ENCODE measurements at places on chromosomes 13 and 19.
A peak's percentile ranks its signal among the peaks of the same experiment; 100 is the strongest.

GRCh38 chr19:29717051-29717450, 2.0 kb upstream of the C19orf12 start:
- no peak overlapping the region for H3K4me3 ChIP-seq
- H3K27ac ChIP-seq = no peak overlapping the region
- no peaks in the 10 kb centered on the region for H3K36me3 ChIP-seq
- no peak for DNase-seq
- H3K27me3 ChIP-seq = no peaks in the 10 kb centered on the region

GRCh38 chr13:49524740-49525501, 29.2 kb downstream of the PHF11 start:
- no peak for DNase-seq
- no peak overlapping the region for H3K27ac ChIP-seq
- H3K27me3 ChIP-seq = no peaks in the 10 kb centered on the region
- H3K4me3 ChIP-seq = no peak overlapping the region
- H3K36me3 ChIP-seq = peaks cover 1% of the 10 kb centered on the region

GRCh38 chr19:15421721-15422260, 3.0 kb upstream of the AKAP8L start:
- no peak overlapping the region for H3K27ac ChIP-seq
- no peak overlapping the region for H3K4me3 ChIP-seq
- no peak for DNase-seq
- peaks cover 14% of the 10 kb centered on the region for H3K4me1 ChIP-seq
- H3K36me3 ChIP-seq = peaks cover 32% of the 10 kb centered on the region

DNA sequence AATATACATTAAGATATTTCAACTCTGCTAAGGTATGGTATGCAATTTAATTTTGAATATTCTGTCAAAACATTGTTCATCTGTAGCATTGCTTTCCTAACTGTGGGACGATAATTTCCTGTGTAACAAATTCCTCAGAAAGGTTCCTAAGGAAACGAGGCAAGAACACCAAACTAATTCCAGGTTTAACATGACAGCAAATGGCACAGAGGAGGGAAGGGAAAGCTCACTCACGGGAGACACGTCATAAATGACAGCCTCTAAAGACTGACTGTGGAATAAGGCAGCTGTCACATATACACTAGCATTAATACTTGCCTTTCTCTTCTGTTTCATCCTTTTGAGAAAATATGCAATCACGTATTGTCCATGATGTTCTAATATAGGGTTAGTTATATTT, 380.6 kb downstream of the LIG4 start:
- H3K4me3 ChIP-seq = no peak overlapping the region
- peak overlapping the region; percentile 15 for H3K27ac ChIP-seq
- H3K36me3 ChIP-seq = no peaks in the 10 kb centered on the region
- no peaks in the 10 kb centered on the region for H3K27me3 ChIP-seq

GRCh38 chr19:16386619-16387240, 62.1 kb downstream of the KLF2 start:
- no peaks in the 10 kb centered on the region for H3K4me1 ChIP-seq
- H3K36me3 ChIP-seq = peaks cover 47% of the 10 kb centered on the region
- no peak overlapping the region for H3K4me3 ChIP-seq
- H3K27me3 ChIP-seq = no peaks in the 10 kb centered on the region
- DNase-seq = peak; percentile 57
- H3K27ac ChIP-seq = peak overlapping the region; percentile 33

DNA sequence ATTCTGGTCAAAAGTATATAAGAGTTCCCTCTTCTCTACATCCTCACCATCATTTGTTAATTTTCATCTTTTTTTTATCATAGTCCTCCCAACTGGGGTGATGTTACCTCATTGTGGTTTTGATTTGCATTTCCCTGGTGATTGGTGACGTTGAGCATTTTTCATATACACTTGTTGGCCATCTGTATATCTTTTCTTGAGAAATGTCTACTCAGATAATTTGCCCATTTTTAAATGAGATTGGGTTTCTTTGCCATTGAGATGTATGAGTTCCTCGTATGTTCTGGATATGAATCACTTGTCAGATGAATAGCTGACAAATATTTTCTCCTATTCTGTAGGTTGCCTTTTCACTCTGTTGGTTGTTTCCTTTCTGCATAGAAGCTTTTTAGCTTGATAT, 2.4 kb downstream of the CD33 start:
- DNase-seq = no peak
- peaks cover 44% of the 10 kb centered on the region for H3K27me3 ChIP-seq
- no peaks in the 10 kb centered on the region for H3K36me3 ChIP-seq
- H3K27ac ChIP-seq = no peak overlapping the region
